Right cardiac atrium (tissue), 5 donors: ENCODE measurements at places on chromosomes 6 and 20. TPM values are rescaled to one million over a fixed set of nuclear protein-coding genes. Genes with fewer than 3 reads are reported as not detected.

The ENPP3 gene
- 0.40 TPM for total RNA-seq

The XKR7 gene
- total RNA-seq: not detected

The MYCT1 gene
- 13.6 TPM for total RNA-seq

The SRSF3 gene
- total RNA-seq: 157 TPM

- DNase-seq: no peak
These were observed 100.0 kb upstream of the CITED2 start for GRCh38 chr6:139474145-139475108.

DNA sequence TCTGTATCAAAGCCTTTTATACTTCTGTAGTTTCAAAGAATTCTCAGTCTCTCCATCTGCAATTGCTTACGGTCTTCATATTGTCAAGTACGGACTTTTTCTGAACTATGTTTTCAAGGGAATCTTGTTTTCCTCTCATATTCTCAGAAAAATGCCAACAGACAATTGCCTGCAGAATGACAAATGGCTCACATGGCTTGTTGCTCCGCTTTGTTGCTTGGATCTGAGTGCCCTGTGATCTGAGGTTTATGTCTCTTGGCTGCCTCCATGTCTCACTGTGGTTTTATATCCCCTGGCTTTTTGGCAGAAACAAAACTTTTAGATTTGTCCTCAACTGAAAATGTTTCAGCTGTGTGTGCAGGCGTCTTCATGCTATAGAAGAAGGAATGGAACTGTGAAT lies 285.4 kb upstream of the CHD6 start:
- DNase-seq: no peak

DNA sequence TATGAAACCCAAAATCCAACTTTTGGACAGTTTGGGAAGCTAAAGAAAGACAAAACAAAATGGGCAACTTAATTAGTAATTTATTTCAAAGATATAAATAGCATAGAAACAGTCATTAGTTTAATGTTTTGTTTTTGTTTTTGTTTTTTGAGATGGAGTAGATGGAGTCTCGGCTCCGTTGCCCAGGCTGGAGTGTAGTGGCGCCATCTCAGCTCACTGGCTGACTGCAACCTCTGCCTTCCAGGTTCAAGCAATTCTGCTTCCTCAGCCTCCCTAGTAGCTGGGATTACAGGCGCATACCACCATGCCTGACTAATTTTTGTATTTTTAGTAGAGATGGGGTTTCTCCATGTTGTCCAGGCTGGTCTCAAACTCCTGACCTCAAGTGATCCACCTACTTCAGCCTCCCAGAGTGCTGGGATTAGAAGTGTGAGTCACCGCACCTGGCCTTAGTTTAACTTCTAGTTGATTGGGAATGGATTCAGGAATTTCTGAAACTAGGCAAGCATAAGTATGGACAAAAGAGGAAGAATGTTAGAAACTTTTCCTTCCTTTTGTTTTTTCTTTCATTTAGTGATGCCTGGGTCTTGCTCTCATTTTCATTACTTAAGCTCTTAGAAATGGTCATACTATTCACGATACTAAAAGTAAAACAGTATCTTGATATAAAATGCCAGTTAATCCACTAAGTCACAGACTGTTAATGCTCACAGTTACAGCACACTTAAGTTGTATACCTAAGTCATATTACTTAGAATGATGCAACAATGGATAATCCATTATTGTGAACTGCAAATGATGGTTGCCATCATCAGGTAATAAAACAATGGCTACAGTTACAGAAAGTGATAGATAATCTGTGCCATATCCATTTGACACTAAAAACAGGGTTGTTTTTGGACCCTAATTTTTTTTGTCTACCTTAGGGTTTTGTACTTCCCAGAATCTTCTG lies 8.2 kb downstream of the SENP6 start:
- DNase-seq: no peak

DNA sequence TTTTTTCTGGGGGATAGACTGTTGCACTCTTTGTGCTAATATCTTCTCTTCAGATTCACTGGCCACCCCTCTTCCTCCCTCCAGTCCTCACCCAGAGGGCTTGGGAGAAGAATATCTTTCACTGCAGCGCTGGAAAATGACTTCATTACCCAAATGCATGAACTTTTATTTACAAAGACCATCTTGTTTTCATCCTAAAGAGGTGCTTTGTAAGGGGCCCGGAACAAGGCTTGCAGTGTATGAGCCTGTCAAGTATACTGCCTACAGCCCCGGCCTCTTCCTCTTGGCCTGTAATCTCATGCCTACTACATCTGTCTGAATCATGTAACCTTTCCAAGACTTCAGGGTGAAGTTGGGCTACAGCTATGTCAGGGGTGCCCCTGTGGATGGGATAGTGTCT lies 554 bp upstream of the LAMA4 start:
- no peak for DNase-seq

DNA sequence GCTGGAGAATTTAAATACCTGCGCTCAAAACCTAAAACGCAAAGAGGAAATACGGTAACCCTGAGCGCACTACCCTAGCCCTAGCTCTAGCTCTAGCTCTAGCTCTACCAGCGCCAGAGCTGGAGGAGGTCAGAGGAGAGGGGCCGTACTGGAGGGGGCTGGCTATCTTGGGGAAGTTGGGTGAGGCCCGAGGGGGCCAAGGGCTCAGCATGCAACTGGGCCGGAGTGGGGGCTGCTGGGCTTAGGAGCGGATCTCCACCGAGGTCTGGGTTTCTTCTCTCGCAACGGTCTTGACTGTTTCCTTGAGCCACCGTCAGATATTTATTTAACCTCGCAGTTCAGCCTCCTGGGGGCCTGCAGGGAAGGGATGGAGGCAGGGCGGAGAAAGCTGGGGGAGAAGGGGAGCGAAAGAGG lies 91.0 kb downstream of the NCR2 start:
- DNase-seq: peak; percentile 55

The LHFPL5 gene
- total RNA-seq: not detected

- DNase-seq: peak; percentile 49
These were observed 3.6 kb downstream of the ADISSP start for GRCh38 chr20:3763671-3764601.

The MROH8 gene
- total RNA-seq: 8.4 TPM

The IP6K3 gene
- 26.1 TPM for total RNA-seq

DNA sequence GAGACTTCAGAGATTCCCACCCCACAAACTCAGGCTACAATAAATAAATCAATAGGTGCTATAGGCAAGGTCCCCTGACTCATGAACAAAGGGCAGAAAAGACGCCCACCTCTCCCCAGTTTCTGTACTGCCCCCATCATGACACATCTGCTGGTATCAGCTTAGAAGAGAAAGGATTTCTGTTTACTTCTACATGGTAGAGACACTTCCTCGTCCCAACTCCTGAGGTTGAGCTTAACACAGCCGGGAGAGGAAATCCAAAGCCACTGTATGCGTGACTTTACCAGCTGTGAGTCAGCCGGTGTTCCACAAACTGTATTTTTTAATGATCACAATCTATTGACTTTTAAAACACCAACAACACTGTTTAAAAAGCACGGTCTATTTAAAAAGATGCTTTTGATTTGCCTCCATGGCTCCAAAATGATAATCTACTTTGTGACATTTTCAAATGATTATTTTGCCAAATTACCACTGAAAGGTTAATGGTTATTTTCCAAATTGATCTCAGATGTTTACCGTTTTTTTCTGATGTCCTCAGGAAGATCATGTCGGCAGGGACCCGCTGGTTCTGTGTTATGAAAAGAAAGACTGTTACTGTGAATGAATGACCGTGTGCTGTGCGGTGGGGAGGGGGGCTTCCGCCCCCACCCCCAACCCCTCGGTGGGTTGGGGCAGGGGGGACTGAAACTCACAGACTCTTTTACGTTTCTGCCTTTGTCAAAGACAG lies 72.5 kb downstream of the ATP9A start:
- DNase-seq: no peak

GRCh38 chr6:33971580-33971979 lies 167.8 kb upstream of the MLN start:
- no peak for DNase-seq

The FAM110A gene
- 2.6 TPM for total RNA-seq

- no peak for DNase-seq
These were observed 185.1 kb downstream of the CLIC5 start for GRCh38 chr6:45830441-45831139.

The IL22RA2 gene
- total RNA-seq: 0.09 TPM

- DNase-seq: no peak
These were observed 62.5 kb downstream of the CNKSR3 start for GRCh38 chr6:154447954-154448353.

GRCh38 chr20:46351357-46352058 lies 43.2 kb upstream of the CDH22 start:
- DNase-seq: no peak

DNA sequence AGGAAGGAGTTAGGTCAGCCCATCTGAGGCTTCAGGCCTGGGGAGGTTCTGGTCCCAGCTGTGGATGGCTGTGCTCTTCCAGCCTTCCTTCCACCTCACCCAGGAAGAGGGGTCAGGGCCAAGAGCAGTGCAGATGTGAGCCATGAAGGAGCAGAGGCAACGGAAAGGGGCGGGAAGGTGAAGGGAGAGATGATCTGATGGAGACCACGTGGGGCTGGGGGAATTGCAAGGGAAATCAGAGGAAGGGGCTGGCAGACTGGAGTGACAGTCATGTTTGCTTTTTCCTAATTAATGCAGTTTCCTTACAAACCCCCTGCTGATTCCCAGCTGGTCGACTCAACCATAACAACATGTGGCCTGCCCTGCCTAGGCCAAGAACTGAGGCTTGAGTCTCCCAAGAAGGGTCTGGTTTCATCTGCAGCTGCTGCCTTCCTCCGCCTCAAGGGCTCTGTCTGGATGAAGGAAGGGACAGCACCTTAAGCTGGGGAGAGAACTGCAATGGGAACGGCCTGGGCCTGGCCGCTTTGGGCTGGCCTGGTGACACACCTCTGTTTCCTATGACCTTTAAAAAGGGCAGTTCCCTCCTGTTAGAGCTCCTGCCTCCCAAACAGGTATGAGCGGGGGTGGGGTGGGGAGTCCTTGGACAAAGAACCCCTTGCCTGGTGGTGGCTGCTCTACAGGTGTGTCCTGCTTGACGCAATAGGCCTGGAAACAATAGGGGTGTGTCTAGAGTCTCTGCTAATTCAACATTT lies 7.8 kb upstream of the MRPS18A start:
- no peak for DNase-seq

- DNase-seq: no peak
These were observed 46.2 kb downstream of the MYB start for GRCh38 chr6:135227349-135227748.

GRCh38 chr6:88852000-88852399 lies 111.4 kb downstream of the RNGTT start:
- DNase-seq: no peak

The TMEM239 gene
- not detected for total RNA-seq

- DNase-seq: peak; percentile 78
These were observed 7.3 kb upstream of the ITPR3 start for GRCh38 chr6:33613795-33614168.

DNA sequence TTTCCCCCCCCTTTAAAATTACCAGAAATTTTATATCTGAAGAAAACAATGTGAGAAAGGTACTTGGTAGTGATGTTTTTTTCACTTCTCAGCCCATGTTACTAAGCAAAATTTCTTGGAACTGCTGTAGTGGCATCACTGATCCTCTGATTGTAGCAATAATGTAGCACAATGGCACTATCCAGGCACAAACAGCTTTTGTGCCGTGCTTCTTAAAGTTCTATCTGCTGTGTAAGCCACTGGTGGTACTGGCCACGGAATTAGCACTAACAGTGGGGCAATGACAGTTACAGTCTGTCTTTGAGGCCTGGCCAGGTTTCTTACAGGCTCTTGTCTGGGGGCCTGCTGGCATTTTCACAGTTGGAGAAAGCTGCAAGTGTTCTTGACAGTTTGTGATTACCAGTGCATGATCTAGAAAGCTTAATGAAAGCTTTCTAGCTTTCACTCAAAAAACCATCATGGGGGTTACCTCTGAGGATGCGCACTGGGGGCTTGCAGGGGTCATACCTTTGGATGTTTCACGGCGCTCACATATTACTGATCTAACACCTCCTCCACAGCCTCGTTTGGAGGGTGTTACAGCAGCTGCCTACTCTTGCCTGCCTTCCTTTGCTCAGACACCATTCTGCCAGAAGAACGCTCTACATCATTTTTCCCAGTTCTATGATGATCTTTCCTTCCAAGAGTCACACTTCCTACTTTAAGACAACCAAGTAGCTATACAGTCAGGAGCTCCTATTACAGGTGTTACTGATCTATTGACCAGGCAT lies 58.4 kb upstream of the ARMH2 start:
- no peak for DNase-seq

DNA sequence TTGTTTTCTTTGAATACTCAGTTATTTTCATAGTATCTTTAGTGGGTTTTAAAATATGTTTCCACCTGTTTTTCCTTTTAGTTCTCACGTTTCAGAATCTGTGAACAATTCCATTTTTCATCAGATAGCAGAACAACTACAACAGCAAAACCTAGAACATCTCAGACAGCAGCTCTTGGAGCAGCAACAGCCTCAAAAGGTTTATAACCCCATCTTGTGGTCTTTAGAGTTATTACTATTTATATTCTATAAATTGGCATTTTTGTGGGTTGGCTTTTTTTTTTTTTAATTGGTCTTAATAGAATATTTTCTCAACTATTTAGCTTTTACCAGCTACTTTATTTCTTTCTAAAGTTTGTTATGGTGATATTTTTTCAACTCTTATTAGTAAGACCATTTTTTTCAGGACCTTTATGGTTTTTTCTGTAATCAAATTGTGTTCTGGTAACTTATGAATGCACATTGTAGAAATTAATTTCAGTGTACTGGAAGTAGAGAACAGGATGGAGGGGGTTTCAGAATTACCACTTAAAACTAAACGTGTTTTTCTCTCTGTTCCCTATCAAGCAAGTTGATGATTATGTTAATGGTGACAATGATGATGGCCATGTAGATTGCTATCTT lies 72.2 kb downstream of the SCAF8 start:
- DNase-seq: no peak

DNA sequence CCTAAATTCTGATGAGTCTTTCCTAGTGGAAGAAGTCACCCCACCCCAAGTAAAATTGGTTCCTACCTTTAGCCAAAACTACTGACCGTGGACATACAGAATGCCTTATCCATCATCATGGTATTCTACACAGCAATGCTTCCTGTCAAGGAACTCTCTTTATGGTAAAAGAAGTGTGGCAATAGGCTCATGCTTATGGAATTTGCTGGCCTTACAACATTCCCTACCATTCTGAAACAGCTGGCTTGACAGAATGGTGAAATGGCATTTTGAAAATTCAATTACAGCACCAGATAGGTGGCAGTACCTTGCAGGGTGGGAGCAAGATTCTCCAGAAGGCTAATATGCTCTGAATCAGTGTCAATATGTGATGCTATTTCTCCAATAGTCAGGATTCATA lies 41.8 kb upstream of the BACH2 start:
- no peak for DNase-seq

The COL10A1 gene
- not detected for total RNA-seq

DNA sequence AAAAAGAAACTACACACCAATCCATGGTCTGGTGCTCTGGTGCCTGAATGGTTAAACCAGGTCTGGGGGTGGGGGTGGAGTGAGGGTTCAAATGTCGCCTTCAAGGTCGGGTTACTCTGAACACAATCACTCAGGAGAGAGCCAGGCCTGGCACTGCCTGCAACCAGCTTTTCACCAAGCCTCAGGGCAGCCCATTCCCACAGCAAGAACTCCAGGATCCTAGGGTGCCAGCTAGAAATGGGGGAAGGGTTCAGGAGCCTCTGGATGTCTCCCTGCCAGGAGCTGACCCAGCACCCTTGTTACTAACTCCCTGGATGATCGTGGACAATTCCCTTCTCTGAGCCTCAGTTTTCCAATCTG lies 6.7 kb downstream of the SDC4 start:
- no peak for DNase-seq

GRCh38 chr6:25202504-25202903 lies 76.7 kb upstream of the CARMIL1 start:
- DNase-seq: no peak

The PPP1R14C gene
- total RNA-seq: 90.7 TPM

The GCNT2 gene
- 8.5 TPM for total RNA-seq

The MSH5 gene
- total RNA-seq: 2.6 TPM
